RPMI7951 (cell line): ENCODE measurements at places on chromosomes 7 and 10. TPM values are rescaled to one million over a fixed set of nuclear protein-coding genes. Genes with fewer than 3 reads are reported as not detected.
A peak's percentile ranks its signal among the peaks of the same experiment; 100 is the strongest.

DRGX gene
- total RNA-seq: not detected in 2 replicates

HABP2 gene
- total RNA-seq: not detected in 2 replicates

DNA sequence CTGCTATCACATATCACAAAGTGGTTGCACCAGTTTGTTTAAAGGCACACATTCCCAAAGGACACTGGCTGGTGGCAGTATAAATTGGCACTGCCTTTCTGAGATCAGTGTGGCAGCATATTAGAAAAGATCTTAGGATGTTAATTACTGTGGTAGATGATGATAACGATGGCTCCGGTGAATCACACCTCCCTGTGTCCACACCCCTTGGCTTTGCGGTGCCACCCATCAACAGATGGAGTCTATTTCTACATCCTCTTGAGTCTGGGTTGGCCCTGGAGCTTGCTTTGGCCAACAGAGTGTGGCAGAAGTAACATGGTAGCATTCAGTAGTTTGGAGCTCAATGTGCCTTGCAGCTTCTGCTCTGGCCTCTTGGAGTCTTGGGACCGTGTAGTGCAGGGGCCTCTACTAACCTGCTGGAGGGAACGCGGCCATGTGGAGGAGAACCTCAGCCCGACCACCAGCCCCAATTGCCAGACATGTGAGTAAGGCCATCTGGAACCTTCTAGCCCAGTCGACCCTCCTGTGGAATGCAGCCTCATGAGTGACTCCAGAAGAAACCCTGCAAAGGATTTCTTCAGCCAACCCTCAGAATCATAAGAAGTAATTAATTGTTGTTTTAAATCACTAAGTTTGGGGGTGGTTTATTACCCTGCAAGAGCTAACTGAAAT is 27.2 kb upstream of the PLEKHA1 start:
- no peak for DNase-seq

GRCh38 chr7:47191876-47192291 is 390.0 kb downstream of the TNS3 start:
- DNase-seq: no peak

- DNase-seq: peak; percentile 27
Observed at GRCh38 chr10:17851611-17852010, 42.5 kb downstream of the MRC1 start.

- no peak for DNase-seq
Observed at GRCh38 chr10:59814878-59815277, 61.6 kb upstream of the MRLN start.
